Fibroblast of upper back skin (primary cell): ENCODE measurements at places on chromosomes 4 and X.

- no peak for DNase-seq
These were observed 959.0 kb downstream of the C4orf33 start for GRCh38 chr4:130054908-130055307.

DNA sequence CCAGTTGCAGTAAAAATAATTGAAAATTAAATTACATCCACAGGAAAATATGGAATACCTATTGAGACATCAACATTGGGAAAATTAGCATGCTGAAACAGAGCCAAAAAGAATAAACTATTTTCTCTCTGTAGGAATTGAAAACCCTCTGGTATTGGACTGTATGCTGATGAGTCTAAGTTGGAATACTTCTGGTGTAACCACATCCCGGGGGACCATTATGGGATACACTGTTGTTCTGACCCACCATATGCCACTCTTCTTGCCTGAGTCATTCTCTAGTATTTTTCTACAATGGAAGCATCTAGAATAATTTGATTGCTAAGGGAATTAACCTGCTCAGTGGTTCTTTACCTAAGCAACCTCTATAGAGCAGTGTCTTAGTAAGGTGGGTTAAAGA, 640.7 kb upstream of the AGA start:
- DNase-seq = peak; percentile 59

- DNase-seq = no peak
These were observed 3.4 kb downstream of the GPR78 start for GRCh38 chr4:8583655-8584025.

DNA sequence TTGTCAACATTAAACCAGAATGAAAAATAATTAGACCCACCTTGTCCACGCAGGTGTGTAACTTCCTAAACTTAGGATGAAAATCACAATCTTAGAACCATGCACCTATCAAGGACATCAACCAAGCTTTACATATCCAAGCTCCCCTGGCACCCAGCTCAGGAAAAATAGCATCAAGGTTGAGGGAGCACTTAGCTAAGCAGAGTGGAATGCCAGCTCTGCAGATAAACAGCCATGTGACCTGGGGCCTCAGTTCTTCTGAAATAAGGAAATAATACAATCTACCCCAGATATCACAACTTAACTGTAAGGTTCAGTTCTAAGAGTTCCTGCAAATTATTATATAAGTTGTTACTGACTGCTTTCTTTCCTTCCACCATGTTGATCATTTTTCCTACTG, 64.7 kb downstream of the DHX15 start:
- no peak for DNase-seq

GRCh38 chr4:184732126-184732525, 1.8 kb downstream of the CENPU start:
- peak; percentile 7 for DNase-seq

DNA sequence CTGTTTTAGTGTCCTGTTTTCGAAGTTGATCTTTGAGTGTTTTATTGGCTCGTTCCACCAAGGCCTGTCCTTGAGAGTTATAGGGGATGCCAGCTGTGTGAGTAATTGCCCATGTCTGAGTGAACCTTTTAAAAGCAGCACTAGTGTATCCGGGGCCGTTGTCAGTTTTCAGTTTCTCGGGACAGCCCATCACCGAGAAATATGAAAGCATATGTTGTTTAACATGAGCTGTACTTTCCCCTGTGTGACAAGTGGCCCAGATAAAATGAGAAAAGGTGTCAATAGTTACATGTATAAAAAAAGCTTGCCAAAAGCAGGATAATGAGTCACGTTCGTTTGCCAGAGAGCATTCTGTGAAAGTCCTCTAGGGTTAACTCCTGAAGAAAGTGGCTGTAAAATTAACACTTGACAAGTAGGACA, 48.6 kb upstream of the RASSF6 start:
- peak; percentile 36 for DNase-seq

DNA sequence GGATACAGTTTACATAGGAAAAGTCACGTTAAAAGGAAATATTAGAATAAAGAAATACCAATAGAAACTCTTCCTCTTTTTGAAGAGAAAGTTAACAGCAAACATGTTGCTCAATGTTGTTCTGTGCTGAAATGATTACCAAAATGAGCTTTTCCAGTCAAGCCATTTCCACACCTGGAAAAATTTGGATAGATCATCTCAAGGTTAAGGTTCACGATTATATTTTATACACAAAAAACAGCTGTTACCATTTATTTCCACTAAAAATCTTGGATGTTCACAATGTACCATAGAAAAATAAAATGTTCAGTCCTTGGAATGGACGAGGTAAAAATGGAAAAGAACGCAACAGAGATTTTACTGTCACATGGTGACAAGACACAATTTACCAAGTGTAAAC, 218.7 kb downstream of the SCFD2 start:
- DNase-seq = no peak

DNA sequence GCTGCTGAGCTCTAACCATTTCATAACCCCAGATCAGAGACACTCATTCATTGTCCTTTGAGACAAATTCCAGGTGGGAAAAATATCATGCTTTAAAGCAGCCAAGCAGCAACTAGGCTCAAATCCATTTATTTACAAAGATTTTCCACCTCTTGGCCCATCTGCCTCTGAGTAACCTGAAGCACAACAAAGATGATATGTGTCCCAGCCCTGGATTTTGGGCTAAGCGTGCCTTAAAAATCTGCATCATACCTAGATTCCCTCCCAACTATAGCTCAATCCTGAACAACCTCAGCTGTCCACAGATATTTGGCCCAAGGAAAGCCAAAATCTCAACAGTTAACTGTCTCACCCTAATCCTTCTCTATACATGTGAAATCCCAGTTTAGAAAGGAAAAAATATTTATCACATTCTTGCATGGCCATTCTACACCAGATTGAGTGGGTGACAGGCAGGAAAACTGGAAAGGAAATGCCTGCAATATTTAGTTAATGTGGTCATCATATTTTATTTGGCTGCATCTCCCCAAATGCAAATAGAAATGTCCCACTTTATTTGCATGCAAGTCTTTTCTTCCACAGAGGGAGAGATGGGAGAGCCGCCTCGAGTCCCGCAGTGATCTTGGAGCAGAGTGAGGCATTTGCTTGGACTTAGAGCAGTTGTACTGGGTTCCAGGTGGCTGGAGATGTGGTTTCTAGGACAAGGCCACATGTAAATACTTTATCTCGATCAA, 146.4 kb upstream of the EOLA2 start:
- DNase-seq = peak; percentile 88

DNA sequence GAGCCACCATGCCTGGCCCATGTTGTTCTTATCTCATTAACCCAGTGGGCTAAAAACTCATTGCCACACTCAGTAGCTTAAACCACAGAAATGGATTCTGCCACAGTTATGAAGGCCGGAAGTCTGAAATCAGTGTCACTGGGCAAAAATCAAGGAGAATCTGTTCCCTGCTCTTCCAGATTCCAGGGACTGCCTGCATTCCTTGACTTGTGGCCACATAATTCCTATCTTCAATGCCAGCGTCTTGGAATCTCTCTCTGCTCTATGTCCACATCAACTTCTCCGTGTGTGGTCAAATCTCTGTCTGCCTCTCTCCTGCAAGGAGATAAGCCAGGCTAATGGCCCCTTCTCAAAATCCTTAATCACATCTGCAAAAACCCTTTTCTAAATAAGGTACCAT, 4.1 kb upstream of the WFS1 start:
- no peak for DNase-seq

DNA sequence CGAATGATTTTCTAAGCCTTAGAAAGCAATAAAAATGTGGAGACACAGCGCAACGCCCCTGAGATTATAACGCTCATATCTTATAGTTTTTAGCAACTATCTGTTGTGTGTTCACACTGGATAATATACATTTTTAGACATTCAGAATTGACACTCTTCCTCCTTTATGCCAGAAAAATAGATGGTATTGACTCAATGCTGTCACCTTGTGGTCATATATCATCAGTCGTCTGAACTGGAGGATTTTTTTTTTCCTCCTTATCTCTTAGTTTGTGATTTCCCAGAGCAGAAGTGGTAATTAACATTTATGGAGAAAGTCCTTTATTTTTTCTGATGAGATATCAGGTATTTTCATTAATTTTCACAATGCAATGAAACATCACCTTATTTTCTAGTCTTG, 759.6 kb downstream of the RAB28 start:
- DNase-seq = no peak

GRCh38 chr4:62053974-62054373, 853.8 kb downstream of the ADGRL3 start:
- DNase-seq = peak; percentile 16

- DNase-seq = peak; percentile 36
These were observed at the start of gene DDIT4L for GRCh38 chr4:100189820-100190642. Gene DDIT4L, minus strand, starts transcription at chr4:100190468. Its CDS starts 485 bp downstream, at chr4:100189983.

- DNase-seq = no peak
These were observed 9.9 kb downstream of the CENPC start for GRCh38 chr4:67535280-67535840.

DNA sequence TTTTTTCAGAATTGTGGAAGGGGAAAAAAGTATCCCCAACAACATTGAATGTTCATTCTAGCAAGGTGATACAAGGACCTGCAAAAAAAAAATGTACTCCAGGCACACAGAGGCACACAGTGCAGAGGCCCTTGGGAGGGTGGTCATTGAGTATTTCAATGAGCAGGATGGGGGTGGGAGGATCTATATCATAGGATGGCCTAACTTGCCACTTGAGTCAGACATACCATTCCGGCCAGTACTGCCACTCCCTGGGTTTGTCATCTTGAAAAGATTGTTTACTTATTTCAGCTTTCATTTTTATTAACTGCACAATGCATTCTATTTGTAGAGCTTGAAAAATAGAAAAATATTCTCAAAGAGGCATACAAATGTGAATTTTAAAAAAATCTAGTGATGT, 18.7 kb downstream of the ZNF595 start:
- no peak for DNase-seq

- no peak for DNase-seq
These were observed 1.5 kb upstream of the NSD2 start for GRCh38 chr4:1869530-1870327.

DNA sequence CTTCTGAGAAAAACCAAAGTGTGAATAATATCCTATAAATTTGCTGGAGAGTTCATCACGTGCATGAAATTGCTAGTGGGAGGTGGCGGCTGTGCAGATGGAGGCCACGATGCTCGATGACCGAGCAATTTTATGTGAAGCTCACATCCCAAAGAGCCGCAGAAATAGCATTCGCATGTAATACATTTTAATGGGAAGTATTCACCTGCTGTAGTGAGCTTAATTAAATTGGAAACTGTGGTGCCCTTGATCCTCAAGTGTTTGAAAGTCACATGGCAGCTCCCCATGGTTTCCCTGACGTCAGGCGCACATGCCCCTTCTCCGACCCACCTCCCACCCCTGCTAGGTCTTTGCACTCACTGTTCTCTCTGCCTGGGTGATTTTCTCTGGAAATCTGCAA, 136.8 kb downstream of the STK32B start:
- no peak for DNase-seq

DNA sequence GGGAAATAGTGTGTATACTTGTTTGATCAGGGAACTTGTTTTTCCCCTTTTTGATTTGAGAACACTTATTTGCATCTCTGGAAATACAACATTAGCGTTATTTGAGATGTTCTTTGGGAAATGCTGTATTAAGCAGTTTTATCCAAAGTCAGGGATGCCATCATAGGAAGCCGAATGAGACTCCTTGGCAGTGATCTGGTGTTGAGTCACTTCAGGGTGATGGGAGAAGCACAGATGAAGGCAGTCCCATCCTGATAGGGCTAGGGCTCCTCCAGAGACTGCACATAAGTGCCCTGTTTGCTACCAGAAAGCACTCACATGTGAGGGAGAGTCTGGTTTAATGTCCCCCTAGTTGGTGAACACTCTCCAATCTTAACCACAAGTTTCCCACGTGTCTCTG, 62.3 kb downstream of the IL1RAPL1 start:
- no peak for DNase-seq

DNA sequence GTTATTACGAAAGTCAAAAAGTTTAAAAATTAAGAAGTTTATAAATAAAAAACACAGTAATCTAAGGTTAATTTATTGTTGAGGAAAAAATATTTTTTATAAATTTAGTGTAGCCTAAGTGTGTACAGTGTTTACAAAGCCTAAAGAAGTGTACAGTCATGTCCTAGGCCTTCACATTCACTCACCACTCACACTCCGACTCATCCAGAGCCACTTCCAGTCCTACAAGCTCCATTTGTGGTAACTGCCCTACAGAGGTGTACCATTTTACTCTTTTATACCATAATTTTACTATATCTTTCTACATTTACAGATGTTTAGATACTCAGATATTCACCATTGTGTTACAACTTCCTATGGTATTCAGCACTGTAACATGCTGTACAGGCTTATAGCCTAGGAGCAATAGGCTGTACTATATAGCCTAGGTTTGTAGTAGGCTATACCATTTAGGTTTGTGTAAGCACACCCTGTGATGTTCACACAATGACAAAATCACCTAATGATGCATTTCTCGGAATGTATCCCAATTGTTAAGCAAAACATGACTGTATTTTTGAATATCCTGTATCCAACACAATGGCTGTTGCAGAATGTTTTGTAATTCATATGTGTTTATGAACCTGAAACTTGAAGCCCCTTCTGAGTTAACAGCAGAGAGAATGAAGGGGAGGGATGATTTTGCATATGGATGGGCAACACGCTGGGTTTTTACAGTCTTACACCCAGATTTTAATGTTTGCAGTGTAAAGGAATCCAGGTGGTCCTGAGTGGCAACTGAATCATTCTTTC, 3.1 kb downstream of the PPBP start:
- peak; percentile 31 for DNase-seq

DNA sequence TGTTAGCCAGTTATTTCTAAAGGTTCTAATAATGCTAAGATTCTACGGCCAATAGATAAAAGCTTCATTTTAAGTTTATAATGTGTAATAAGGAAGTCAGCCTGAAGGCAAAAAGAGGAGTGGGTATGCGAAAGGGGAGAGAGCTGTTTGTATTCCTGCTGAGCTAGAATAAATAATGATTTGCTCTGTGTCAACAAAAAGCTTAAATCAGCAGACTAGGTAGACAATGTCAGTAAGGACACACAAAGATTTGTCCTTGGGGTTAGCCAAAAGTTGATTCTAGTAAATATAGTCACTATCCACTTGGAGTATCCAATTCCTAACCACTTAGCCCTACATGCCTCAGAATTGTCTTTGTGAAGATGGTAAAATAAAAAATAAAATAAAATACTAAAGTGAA, 90.3 kb upstream of the GRIA3 start:
- no peak for DNase-seq

GRCh38 chr4:140149846-140150635, 3.9 kb downstream of the MAML3 start:
- DNase-seq = peak; percentile 36
